ENCODE measurements at places on chromosomes 11 and 22.

DNA sequence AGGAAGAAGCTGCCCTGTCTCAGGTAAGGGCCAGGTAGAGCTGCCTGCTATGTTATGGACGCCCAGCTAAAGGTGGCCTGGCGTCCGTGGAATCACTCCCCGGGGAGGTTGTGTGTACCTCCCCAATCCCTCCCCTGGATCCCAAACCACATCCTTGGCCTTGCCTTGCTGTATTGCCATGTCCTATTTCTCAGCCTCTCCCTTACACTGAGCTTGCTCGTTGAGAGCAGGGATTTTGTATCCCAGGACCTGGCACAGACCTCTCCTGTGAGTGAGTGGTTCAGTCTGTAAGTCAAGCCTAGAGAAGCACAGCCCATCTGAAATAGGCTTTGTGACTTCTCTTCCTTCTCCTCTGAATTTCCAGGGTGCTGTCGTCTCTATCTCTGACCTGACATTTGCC lies 53.9 kb downstream of the TRAF6 start:
- DNase-seq = no peak

DNA sequence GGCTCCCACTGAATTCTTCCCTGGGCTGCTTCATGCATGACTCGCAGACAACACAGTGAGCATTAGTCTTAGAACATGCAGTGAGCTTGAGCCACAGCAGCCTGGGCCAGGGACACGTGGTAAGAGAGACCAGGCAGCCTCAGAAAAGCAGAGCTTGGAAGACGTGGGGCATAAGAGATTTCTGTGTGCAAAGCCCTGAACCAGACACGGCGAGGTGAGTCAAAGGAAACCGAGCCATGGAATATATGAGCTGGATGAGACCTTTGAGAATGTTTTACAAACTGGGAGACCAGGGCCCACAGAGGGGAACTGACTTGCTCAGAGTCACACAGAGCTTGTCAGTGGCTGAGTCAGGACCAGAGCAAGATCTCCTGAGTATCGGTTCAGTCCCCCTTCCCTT lies 8.5 kb upstream of the FXYD6 start:
- no peak for DNase-seq

- DNase-seq = no peak
These were observed 1000.3 kb downstream of the BRD1 start for GRCh38 chr22:48827268-48827846.

DNA sequence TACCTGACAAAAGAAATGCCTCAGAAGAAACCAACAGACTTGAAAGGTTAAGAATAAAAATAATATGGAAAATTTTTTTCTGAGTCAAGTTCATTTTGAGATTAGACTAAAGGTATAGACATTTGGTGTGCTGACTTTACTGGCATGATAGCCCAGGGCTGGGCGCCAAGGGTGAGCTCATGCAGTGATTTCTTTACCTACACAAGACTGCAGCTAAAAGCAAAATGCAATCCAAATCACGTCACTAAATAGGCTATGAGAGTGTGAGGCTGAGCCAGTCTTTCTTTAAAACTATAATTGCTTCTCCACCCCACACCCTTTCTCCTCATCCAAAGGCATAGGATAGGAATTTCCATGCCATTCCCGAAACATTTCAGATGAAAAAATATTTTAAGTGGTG lies 196.5 kb downstream of the FAM76B start:
- DNase-seq = no peak

- DNase-seq = no peak
These were observed 44.6 kb upstream of the EHF start for GRCh38 chr11:34576331-34576730.
